CD4-positive, alpha-beta T cell treated with Interleukin-1 beta for 1 hour (primary cell): ENCODE measurements at places on chromosomes 3 and 15.

- no peak for DNase-seq
Measured at GRCh38 chr3:44420676-44421075, 56.8 kb downstream of the ZNF445 start.

DNA sequence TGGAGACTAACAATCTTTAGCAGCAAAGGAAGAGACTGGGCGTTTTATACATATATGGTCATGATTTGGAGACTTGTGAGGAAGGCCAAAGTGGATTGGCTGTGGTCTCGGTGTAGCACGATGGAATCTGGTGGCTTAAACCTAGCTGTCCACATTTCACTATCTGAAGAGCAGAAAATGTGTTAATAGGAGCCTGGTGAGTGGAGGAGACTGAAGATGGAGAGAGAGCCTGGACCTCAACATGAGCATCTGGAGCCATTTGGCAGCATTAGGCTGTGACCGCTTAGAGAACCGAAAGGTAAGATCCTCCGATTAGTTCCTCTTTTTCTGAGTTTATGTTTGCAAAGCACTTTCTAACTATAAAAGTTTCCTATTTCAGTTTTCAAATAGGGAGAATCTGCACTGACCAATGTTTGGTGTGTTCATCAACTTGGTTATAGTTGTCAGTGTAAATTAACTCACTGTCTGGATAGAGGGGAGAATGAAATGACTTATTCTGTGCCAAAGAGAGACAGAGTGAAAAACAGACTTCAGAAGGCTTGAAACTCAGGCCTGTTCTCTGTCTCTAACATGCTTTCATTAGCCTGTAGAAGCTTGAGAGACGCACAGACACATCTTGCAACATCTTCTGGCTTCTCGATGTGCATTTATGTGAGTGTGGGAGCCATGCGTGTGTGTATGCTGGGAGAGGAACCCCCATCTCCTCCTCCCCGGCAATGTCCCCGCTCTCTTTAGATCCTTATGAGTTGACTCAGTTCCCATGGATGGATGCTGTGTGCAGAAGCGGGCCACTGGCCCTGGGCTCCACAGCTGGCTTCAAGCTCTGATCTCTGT, 244.7 kb upstream of the TBL1XR1 start:
- peak; percentile 28 for DNase-seq

DNA sequence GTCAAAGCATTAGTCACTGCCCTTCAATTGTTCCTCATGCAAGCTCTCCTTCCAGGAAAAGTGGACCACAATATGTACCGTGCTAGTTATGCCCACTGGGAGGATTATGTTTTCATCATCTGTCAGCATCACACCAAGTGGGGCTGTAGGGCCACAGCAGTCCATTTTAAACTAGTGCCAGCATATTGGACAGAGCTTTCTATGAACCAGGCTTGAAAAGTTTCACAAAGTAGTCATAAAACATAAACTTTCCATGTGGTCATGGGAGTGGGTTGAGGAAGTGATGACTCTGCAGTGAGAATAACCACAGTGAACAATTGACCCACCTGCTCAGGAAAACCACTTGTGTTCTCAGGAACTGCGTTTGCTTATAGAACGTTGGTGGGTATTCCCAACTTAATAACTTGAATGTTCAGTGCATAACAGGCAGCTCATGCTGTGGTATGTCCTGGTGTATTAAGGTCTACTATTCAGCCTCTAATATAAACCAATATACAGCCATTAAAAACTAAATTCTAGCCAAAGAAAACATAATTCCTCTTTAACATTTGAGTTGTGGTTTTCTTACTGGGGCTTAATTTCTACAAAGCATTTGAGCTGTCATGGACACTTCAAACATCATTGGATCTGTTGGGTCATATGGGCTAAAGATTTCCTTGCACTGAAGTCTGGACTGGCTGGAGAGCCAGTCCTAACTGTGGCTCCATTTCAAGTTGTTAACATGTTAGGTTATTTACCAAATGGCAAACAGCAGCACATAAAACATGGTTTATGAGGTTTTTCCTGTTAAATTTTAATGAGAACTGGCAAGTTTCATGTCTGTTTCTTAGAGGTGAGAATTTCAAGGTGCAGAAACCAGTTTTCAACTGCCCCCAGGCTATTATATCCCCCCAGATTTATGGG, 274.1 kb downstream of the OTOL1 start:
- DNase-seq = no peak

- DNase-seq = no peak
Measured at GRCh38 chr3:17942856-17943255, 200.4 kb upstream of the TBC1D5 start.

- DNase-seq = no peak
Measured at GRCh38 chr3:69319652-69320051, 66.2 kb downstream of the FRMD4B start.

DNA sequence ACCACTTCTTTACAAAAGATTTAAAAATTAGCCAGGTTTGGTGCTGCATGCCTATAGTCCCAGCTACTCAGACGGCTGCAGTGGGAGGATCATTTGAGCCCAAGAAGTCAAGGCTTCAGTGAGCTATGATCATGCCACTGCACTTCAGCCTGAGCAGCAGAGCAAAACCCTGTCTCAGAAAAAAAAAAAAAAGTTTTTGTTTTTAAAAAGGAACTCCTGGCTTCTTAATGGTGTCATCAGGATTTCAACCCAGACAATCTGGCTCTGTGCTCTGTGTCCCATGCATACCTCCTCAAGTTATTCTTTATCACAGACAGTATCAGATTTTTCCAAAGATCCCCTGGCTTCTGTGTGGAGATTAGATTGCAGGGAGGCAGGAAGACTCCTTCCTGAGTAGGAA, 64.2 kb upstream of the IL12A start:
- DNase-seq = no peak

GRCh38 chr3:38317192-38317759, 29.3 kb upstream of the XYLB start:
- no peak for DNase-seq

DNA sequence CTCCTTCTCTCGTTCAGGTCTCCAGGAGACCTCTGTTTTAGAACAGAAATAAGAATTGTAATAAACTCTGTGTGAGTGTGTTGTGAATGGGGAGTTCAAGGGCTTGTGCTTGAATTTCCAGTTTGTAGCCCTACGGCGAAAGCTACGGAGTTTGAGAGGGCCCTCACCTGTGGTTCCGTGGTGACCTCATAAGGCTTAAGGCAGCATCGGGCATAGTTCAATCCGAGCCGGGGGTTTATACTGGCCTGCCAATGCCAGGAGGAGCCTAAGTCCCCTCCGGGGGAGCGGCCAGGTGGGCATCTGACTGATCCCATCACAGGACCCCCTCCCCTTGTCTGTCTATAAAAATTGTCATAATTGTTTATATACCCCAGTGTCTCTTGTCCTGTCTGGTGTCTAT, 43.7 kb downstream of the ZBTB11 start:
- no peak for DNase-seq

GRCh38 chr15:48978638-48979037, 14.9 kb upstream of the SHC4 start:
- no peak for DNase-seq

DNA sequence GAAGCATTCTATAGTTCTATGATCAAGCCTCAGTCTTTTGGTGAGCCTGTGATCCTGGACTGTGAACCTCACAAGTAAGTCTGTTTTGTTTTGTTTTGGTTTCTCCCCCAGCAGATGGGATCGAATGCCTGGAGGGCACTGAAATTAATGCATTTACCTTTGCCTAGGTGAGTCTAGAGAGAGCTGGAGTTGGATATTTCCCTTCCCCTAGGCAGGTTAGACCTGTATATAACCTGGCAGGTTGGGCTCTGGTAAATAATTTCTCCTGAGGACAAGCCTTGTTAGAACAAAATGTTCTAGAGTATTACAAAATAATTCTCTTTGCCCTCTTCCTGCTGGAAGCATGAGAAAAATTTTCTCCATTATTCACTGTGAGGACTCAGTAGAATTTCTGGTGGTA, 211.9 kb downstream of the TPRG1 start:
- DNase-seq = no peak

DNA sequence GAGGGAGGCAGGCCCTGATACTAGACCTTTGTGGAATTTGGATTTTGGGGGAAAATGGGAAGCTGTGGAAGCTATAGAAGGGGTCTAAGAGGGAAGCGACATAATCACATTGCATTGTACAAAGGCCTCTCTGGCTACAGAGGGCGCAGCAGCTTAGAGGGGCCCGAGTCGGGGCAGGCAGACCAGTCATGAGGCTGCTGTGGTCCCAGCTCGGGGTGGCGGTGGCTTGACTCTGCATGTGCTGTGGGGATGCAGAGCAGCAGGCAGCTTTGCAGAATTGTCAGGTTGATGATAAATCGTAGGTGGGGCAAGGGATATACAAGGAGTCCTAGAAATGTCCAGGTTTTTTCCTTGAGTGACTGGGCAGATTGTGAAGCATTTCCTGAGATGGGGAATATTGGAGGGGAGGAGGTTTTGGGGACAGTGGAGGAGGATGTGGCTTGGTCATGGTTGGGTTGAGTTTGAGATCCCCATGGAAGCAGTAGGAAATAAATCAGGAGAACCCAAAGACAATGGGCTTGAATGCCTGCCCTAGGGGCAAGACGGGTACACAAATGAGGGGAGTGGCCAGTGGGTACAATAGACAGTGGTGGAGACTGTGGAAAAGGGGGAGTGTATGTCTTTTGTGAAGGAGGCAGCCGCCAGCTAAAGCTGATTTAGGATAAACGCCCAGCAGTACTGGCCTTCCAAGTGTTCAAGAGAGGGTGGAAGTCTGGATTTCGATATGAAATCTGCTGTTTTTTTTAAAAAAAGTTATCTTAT, 94.1 kb downstream of the HMG20A start:
- no peak for DNase-seq

GRCh38 chr15:50633653-50634052, 52.9 kb downstream of the TRPM7 start:
- no peak for DNase-seq

DNA sequence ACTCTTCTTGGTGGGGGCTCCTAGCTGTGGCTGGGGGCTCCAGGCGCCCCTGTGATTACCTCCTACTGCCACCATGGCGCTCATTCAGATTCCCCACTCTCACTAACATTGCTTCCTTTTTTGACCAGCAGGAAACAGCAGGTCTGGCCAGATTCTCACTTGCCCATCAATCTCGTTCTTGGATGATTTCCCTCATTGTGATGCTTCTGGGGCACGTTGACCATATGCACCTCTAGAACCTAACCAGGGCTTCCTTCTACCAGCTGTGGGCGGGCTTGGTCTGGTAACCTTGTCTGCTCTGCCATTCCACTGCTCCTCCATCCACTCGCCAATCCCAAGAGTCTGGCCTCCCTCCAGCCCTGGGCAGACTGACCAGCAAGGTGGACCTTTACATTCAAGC, 35.9 kb upstream of the PTPN23 start:
- no peak for DNase-seq

DNA sequence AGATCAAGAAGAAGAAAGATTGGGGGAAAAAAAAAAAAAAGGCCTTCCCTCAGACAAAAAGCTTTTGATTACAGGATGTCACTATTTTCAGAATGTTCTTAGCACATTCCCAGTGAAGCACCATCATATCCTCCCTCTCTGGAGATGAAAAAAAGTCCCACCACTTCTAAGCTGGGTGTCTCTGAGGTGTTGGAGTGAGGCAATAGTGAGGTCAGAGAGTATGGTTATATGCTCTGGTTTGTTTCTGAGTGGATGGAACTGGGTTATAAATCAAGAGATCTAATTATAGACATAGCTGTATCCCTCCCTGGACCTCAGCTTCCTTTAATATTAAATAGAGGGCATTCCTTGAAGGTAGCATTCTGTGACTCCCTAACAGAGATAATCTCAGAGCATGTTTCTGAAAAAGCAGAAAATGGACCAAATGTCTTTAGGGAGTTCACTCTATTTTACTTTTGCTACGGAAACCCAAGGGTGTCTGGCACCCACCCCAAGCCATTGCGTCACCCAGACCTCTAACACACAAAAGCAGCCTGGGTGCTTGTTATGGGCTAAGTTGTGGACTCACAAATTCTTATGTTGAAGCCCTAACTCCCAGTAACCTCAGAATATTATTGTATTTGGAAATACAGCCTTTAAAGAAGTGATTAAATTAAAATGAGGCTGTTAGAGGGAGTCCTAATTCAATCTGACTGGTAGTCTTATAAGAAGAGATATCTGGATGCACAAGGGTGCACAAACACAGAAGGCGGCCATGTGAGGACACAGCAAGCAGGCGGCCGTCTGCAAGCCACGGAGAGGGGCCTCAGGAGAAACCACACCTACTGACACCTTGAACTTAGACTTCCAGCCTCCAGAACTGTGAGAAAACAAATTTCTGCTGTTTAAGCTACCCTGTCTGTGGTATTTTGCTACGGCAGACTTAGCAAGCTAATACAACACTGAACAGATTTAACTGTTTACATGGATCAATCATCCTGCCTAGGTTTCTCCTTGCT, 81.5 kb downstream of the MB21D2 start:
- DNase-seq = no peak

DNA sequence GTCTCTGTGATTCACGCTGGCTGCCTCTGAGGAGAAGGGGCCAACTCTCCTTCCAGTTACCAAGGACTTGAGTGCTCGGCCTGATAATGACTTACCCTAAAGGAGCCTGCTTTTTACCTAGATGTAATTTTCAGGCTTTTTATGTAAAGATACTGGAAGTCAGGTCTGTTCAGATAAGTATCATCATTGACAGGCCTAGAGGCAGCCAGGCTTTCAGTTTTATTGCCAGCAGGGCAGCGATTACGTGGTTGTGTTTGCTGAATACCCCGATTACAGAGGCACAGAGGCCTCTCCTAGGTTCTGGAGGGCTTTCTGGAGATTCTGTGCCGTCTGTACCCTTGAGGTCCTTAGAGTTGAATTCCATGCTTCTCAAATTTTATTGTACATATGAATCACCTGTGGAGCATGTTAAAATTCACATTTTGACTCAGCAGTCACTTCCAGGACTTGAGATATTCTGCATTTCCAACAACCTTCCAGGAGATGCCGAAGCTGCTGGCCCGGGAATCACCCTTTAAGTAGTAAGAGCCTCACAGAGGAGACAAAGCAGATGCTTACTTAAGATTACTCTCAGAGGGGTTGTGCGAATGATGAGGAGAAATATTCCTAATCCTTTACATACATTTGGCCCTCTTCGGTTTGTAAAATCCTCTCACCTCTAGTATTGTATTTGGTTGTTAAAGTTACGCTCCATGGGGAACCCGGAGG, 160.1 kb upstream of the BHLHE40 start:
- no peak for DNase-seq

DNA sequence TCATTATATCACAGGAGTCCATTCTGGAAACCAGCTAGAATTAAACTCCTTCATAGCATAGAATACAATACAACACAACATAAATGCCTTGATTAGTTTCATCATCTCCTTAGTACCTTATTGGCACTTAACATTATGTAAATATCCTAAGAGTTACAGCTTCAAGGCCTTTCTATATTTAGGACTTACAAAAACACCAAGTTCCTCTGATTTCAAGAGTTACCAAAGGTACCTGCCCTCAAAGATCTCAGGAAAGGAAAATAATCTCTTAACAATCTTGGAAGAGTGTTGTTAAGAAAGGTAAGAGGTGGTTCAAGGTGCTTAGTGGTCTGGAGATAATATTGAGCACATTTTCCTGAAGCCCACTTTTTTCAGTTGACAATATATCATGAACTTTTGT, 477.7 kb downstream of the IGSF11 start:
- DNase-seq = no peak

- DNase-seq = no peak
Measured at GRCh38 chr3:189841473-189842205, 210.4 kb downstream of the TP63 start.

- DNase-seq = no peak
Measured at GRCh38 chr15:43463507-43463906, 29.4 kb downstream of the TP53BP1 start.

- DNase-seq = no peak
Measured at GRCh38 chr3:169602482-169602881, 61.0 kb downstream of the MECOM start.

- no peak for DNase-seq
Measured at GRCh38 chr3:142735462-142735861, 11.6 kb downstream of the TRPC1 start.

GRCh38 chr3:120421926-120422325, 28.9 kb downstream of the FSTL1 start:
- no peak for DNase-seq
